ENCODE measurements at places on chromosomes 12 and 14.
A peak's percentile ranks its signal among the peaks of the same experiment; 100 is the strongest.

- DNase-seq: peak; percentile 19
These were observed 62.5 kb downstream of the ETNK1 start for GRCh38 chr12:22687361-22688076.

DNA sequence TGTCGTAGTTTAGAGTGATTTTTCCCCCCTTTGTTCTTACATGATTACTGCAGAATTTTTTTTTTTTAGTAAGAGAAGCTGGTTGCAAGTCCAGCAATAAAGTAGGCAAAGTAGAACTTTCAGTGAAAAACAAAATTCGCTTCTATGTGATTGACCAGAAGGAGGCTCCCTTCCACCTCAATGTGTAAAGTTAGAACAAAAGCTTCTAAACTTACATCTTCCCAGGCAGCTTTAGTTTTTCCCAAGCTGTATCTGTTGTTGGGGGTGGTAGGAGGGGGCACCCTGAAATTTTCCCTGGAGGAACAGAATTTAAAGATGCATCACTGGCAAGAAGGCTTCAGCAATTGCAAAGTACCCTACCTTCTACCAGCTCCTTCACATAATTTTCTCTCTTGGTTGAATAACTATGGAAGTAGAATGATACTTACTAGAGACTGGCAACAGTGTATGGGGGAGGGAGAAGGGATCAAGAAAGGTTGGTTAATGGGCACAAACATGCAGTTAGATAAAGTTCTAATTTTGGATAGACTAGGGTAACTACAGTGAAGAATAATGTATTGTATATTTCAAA is 87.3 kb upstream of the E2F7 start:
- no peak for DNase-seq

- no peak for DNase-seq
These were observed 114.5 kb downstream of the TRAFD1 start for GRCh38 chr12:112239881-112240280.

DNA sequence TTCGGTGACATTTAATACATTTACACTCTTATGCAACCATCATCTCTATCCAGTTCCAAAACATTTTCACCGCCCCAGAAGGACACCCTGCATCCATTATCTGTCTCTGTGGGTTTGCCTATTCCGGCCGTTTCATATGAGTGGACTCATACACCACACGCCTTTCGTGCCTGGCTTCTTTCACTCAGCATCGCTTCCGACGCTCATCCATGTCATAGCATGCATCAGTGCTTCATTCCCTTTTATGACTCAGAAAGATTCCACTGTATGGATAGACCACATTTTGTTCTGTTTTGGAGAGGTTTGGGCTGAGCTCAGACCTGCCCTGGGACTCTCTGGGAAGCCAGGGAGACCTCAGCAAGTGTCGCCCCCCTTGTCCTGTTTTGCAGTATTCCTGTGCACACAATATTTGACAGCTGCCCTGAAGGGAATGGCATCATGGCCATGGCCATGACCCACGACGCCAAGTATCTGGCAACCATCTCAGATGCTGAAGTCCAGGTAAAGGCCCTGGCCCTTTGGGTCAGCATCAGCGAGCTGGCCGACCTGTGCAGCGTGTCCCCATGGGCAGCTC is 23.8 kb downstream of the CFAP251 start:
- DNase-seq: no peak

- DNase-seq: no peak
These were observed 10.3 kb downstream of the VEZT start for GRCh38 chr12:95227818-95228356.

- DNase-seq: no peak
These were observed 163.1 kb downstream of the PHLDA1 start for GRCh38 chr12:75868501-75868900.

GRCh38 chr14:81172353-81172752 is 48.4 kb downstream of the GTF2A1 start:
- DNase-seq: no peak

GRCh38 chr14:55892906-55893305 is 225.3 kb upstream of the PELI2 start:
- no peak for DNase-seq

DNA sequence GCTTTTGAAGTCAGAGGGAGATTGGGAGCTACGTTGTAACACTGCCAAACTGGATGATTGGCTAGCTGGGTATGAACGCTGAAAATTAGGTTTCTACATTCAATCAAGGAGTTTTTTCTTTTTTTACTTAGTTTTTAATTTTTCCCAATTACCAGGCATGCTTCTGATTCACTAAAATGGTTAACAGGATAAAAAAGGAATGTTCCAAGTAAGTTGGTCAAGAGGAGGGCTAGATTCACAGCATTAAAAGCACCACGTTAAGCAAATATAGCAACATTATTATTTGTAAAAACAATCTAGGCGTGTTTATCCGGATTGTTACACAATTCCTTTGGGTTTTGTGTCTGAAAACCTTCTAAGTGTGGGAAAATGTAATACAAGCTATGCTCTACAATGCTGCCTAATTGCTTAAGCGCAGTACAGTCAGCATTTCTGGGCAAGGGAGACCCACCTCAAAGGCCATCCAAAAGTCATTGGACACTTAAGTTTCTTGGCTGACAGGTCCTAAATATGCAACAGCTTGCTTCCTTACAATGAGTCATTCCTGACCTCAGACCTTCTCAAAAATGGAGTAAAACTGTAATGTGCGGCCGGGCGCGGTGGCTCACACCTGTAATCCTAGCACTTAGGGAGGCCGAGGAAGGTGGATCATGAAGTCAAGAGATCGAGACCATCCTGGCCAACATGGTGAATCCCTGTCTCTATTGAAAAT is 1.2 kb downstream of the RPLP0 start:
- DNase-seq: peak; percentile 40

GRCh38 chr12:97567619-97568110 is 105.1 kb downstream of the RMST start:
- DNase-seq: no peak

DNA sequence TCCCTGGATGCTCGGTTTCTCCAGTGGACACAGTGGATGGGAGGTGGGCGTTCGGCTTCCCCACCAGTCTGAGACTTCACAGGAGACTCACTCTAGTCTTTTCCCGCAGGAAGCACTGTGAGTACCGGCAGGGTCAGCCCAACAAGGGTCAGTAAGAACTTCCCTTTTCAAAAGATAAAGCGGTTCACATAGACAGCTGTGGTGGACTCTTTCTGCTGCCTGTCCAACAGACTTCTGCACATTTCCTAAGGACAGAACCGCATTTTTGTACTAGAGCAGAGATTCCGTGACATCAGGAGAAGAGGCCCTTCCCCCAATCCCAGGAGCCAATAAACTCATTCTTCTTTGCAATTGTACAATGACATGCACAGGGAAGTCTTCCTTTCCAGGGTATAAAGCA is 10.4 kb downstream of the LTBR start:
- no peak for DNase-seq

- DNase-seq: no peak
These were observed 231.4 kb downstream of the ANO2 start for GRCh38 chr12:5713599-5714081.

- no peak for DNase-seq
These were observed 350.6 kb downstream of the CACNA1C start for GRCh38 chr12:2403221-2403976.

DNA sequence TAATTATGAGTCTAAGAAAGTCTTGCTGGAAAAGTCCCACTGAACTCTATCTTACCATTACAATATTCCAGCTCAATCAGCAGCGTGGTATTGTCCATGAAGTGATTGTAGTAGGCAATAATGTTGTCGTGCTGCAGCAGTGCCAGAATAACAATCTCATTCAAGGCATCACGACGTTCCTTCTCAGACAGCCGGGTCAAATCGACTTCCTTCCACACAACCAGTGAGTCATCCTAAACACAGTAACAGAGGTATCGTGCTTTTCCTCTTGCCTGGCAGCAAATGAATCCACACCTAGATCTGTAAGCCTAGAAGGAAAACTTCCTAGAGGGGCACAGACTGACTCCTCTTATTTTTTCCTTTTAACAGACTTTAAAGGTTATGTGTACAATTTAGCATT is 2.9 kb downstream of the NEK9 start:
- DNase-seq: peak; percentile 55

GRCh38 chr14:76930549-76930948 is 98.0 kb downstream of the IRF2BPL start:
- no peak for DNase-seq

- peak; percentile 7 for DNase-seq
These were observed 186.2 kb downstream of the SYNE2 start for GRCh38 chr14:64038841-64039542.
